ENCODE measurements at places on chromosomes 2 and 18.

- DNase-seq: no peak
Observed at GRCh38 chr2:216188956-216189355, 79.8 kb downstream of the XRCC5 start.

DNA sequence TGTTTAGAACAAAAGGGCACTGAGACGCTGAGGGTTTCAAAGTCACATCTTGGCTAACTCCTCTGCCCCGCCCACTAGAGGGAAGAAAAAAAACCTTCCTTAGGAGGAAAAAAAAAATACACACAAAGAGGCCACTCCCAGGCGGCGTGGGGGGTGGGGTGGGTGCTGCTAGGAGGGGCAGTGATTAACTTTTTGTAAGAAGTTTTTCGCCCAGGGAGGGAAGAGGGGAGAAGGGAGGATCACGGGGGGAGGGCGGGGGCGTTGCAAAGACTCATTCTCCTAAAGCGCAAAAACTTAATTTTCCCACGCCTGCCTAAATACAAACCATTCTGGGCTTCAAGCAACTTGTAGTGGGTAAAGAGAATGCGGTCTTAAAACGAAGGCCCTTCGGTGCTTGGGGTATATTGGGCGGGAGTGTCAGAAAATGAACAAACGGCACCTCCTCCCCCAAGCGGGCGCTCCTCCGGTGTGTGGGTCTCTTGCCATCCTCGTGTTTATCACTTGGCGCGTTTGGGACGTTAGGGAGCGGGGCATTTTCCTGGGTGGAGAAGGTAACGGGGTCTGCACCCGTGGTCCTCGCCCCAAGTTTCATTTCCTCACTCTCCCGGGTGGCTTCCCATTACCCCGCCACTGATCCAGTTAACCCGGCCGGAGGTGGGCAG lies 1.7 kb downstream of the CXCR4 start:
- peak; percentile 88 for DNase-seq

- no peak for DNase-seq
Observed at GRCh38 chr2:233991196-233991595, 59.3 kb upstream of the SPP2 start.

GRCh38 chr18:48987821-48988220 lies 37.1 kb upstream of the SMAD7 start:
- no peak for DNase-seq

GRCh38 chr2:44237221-44237620 lies 38.1 kb upstream of the SLC3A1 start:
- DNase-seq: peak; percentile 55

GRCh38 chr2:68426848-68427579 lies 40.1 kb downstream of the FBXO48 start:
- peak; percentile 69 for DNase-seq

DNA sequence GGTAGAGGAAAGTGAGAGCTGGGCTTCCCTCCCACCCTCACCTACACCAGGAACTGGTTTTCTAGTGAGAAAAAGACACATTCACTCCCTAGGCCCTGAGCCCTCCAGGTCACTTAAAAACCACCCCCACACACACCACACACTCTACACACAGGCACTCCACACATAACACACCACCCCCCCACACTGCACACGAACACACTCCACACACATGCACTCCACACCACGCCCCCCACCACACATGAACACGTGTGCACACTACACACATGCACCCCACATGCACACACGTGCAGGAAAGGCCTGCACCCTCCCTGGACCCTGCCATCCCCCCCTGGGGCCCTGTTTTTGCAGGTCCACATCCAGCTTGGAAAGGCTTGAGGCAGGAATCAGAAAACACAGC lies 67.6 kb downstream of the RALBP1 start:
- DNase-seq: no peak

GRCh38 chr2:69081001-69081580 lies 68.1 kb downstream of the ANTXR1 start:
- no peak for DNase-seq

- no peak for DNase-seq
Observed at GRCh38 chr2:36857713-36858112, 108.6 kb downstream of the STRN start.

GRCh38 chr2:54206596-54206995 lies 49.4 kb downstream of the TSPYL6 start:
- DNase-seq: no peak

GRCh38 chr2:24047703-24048033 lies 477 bp upstream of the WDCP start:
- DNase-seq: no peak

DNA sequence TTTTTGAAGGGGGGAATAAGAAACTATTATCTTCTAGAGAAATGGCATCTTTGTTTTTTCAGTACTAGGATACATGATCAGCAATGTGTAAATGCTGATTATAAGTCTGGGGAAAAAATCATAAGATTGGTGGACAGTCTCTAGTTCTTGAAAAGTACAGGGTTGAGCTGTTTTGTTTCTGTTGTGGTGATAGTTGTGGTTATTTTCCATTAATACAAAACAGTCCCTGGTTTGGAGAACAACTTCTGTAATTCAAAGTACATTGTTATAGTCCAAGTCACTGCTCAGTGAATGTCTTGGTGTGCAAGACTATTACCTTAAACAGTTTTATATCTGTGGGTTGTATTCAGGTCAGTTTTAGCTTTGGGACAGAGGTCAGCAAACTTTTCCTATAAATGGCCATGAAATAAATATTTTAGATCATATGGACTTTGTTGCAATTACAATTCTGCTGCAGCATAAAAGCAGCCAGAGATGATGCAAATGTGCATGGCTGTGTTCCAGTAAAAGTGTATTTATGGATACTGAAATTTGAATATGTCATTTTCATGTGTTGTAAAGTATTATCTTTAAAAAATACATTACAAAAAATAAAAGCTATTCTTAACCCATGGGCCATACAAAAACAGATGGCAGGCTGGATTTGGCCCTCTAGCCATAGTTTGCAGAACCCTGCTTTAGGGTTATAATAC lies 111.0 kb downstream of the CERS6 start:
- no peak for DNase-seq

- DNase-seq: no peak
Observed at GRCh38 chr18:2179498-2180183, 391.7 kb downstream of the METTL4 start.

DNA sequence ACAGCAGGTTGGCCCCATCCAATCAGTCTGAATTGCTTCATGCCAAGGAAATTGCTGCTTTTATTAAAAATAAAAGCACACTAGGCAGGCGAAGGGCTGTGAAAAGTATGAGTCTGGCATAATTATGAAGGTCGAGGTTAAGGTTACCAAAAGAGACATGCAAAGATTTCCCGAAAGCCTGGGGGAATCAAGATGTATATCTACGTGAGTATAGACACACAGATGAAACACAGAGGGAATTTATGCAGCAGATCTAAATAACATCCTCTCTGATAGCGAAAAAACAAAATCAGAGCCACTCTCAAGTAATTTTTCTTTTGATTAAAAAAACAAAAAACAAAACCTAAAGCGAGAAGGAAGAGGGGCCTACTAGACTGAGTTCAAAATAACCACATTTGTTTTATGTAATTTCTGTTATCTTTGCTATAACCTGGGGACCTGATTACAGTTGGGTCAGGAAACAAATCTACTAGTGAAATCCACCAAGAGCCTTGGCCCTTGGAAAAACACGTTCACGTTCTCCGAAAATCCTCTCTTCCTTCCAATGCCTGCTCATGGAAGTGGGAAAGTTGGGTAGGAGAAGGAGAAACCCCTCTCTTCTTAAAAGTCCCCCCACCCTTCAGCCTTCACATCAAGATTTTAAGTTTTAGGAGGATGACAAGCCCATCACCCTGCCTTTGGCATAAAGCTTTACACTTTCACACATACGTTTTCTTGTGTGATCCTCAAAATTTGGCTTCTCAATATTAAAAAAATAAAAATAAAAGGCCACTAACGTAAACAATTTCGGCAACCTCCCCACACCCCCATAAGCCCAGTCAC lies 1.4 kb downstream of the AAK1 start:
- DNase-seq: peak; percentile 44

GRCh38 chr2:110900191-110900590 lies 167.8 kb downstream of the ACOXL start:
- DNase-seq: no peak

DNA sequence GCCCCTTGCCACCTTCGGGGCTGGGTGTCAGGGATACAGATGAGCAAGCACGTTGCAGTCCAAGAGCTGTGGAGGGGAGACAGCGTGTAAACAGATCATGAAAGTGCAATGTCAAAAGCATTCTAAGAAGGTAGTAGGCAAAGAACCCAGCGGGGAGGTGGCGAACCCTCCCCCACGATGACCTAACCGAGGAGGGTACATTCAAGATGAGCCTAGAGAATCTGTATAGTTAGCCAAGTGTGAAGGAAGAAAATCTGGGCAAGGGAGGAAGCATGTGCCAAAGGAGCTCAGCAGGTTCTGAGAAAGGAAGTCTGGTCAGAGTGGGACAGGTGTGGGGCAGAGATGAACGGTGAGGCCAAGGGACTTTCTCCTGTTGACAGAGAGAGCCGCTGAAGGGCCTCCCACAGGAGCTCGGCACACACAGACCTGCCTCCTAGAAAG lies 106.9 kb downstream of the SP3 start:
- no peak for DNase-seq

GRCh38 chr2:26515771-26516170 lies 37.8 kb upstream of the OTOF start:
- no peak for DNase-seq

DNA sequence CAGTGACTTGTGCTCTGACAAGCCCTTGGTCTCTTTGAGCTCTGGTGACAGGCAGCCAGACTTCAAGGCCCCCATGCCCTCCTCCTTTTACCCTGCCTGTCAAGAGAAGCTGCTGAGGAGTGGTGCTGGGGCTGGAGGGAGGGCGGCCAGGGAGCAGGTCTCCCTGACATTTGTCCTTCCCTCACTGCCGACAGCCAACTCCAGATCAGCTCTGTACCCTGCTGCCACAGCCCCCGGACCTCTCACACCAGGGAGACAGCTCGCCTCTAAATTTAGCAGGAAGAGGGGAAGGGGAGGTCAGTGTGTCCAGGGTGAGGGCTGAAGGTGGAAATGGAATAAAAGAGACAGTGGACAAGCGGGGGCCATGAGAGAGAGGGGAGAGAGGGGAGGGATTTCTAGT lies 155.8 kb downstream of the TDRD15 start:
- DNase-seq: no peak

DNA sequence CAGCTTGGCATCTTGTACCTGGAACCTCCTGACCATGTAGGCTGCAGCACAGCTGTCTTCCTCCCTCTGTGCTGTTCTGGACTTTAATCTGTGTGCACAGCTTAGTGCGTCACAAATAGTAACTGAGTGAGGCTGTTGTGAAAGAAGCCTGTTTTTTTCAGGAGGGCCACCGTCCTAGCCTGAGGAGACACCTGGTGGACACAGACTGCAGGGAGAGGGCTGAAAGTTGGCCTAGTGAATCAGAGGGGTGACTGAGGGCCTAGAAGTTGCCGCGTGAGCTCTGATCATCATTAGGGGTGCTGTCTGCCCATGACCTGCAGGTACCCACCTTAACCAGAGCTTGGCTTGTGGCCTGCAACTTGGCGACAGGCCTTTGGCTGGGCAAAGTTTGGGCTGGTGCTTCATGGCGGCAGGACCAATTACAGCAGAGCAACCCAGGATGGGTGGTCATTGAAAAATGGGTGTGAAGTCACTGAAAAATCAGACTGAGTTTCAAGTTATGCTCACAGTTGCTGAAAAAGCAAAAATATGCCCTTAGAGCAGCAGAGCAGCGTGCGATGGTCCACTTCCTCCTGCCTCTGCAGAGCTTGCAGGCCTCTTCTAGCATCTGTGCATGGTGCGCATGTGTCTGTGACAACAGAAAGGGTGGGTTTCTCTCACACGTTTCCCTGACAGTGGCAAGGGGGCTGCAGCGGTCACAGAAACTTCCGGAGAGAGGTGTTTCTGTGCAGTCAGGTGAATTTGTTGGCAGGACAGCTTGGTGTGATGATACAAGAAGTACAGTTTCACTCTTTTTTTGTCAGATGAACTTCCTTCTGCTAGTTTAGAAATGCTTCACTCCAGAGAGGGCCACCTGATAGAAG lies 9.6 kb downstream of the GDF7 start:
- no peak for DNase-seq

- no peak for DNase-seq
Observed at GRCh38 chr18:45136381-45137086, 455.8 kb downstream of the SETBP1 start.

GRCh38 chr2:28477087-28477486 lies 18.8 kb upstream of the PLB1 start:
- DNase-seq: no peak

GRCh38 chr2:178800510-178800909 lies 6.7 kb downstream of the TTN start:
- no peak for DNase-seq

GRCh38 chr2:141055531-141055930 lies 1075.3 kb downstream of the LRP1B start:
- no peak for DNase-seq

DNA sequence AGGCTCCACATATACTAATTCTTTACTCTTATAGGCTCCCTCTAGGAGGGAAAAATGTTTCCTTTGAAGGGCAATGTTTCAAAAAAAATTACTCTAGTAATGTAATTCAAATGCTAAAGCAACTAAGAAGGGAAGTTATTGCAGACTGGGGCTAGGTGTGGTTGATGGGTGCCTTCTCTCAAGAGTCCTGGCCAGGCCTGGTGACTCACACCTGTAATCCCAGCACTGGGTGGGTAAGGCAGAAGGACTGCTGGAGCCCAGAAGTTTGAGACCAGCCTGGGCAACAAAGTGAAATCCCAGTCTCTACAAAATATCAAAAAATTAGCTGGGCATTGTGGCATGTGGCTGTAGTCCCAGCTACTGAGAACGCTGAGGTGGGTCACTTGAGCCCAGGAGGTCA lies 31.2 kb upstream of the CDKL4 start:
- no peak for DNase-seq

- DNase-seq: no peak
Observed at GRCh38 chr2:201542291-201542690, 90.8 kb downstream of the STRADB start.

GRCh38 chr2:25222477-25223121 lies 54.2 kb upstream of the POMC start:
- DNase-seq: no peak

DNA sequence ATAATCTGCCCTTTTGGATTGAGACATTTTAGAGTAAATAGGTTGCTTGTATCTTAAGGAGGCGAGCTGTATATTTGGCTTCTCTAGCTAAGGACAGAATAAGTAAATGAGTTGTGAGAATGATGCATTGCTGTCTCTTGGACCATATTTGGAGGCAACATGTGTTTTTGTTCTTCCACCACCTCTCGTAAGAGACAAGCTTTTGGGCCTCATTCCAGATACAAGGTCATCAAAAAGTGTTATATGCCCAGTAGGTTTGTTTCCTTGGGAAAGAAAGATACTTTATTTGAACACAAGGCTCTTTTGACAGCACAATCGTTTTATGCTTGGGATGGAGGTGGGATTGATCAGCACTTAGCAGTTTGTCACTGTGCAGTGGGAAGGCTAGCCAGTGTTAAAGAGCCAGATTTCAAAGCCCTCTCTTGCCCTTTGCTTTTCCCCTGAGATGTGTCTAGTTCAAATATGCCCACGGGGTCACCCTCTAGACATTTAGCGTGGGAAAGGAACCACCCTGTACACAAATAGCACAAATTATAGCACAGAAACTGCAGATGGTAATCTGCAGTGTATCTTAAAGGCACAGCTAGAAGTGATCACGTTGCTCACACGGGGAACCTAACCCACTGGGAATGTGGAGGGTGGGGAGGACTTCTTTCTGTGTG lies 131.3 kb downstream of the MAP4K4 start:
- DNase-seq: no peak
